Activated naive CD8-positive, alpha-beta T cell treated with anti-CD3 and anti-CD28 coated beads for 36 hours (primary cell): ENCODE measurements at places on chromosomes 3 and 15.

- H3K4me1 ChIP-seq = no peaks in the 10 kb centered on the region
- peaks cover 10% of the 10 kb centered on the region for H3K36me3 ChIP-seq
- DNase-seq = no peak
- H3K4me3 ChIP-seq = no peak overlapping the region
- no peak overlapping the region for H3K27ac ChIP-seq
- H3K27me3 ChIP-seq = no peaks in the 10 kb centered on the region
These were observed 55.2 kb downstream of the NPTN start for GRCh38 chr15:73578026-73578425.

DNA sequence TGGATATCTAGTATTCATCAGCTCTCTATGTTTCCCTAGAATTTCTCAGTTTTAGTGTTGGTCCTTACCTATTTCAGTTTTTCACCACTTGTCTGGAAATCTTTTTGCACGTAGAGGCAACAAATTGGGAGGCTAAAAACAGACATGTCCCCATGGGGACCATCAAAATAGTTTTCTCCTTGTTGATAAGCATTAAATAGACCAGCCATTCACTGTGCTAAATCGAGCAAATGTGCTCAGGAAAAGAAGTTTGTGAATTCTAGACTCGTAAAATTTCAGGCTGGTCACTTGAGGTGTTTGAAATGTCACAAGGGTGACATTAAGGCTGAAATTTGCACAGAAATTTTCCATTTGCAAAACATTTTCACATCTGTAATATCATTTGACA, 102.6 kb downstream of the SPATA16 start:
- no peak for DNase-seq
- no peaks in the 10 kb centered on the region for H3K4me1 ChIP-seq
- no peak overlapping the region for H3K27ac ChIP-seq
- H3K4me3 ChIP-seq = no peak overlapping the region
- H3K36me3 ChIP-seq = no peaks in the 10 kb centered on the region

DNA sequence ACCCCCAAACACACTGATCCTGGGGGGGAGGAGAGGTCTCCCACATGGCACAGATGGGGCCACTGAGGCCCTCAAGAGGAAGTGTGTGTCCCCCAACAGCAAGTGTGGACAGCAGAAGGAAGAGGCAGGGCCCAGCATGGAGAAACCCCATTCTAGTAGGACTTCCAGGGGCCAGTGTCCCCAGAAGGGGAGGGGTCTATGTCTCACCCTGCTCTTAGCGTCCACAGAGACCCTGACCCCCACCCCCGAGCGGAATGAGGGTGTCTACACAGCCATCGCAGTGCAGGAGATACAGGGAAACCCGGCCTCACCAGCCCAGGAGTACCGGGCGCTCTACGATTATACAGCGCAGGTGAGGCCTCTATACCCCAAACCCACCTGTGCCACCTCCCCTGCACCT, 35.3 kb downstream of the TSPAN3 start:
- H3K4me1 ChIP-seq = peaks cover 4% of the 10 kb centered on the region
- no peak overlapping the region for H3K27ac ChIP-seq
- H3K27me3 ChIP-seq = no peaks in the 10 kb centered on the region
- no peak overlapping the region for H3K4me3 ChIP-seq
- H3K36me3 ChIP-seq = peaks cover 33% of the 10 kb centered on the region

- DNase-seq = no peak
- H3K4me3 ChIP-seq = no peak overlapping the region
- peaks cover 20% of the 10 kb centered on the region for H3K4me1 ChIP-seq
- no peaks in the 10 kb centered on the region for H3K27me3 ChIP-seq
These were observed 49.1 kb upstream of the KLF13 start for GRCh38 chr15:31277335-31278060.

DNA sequence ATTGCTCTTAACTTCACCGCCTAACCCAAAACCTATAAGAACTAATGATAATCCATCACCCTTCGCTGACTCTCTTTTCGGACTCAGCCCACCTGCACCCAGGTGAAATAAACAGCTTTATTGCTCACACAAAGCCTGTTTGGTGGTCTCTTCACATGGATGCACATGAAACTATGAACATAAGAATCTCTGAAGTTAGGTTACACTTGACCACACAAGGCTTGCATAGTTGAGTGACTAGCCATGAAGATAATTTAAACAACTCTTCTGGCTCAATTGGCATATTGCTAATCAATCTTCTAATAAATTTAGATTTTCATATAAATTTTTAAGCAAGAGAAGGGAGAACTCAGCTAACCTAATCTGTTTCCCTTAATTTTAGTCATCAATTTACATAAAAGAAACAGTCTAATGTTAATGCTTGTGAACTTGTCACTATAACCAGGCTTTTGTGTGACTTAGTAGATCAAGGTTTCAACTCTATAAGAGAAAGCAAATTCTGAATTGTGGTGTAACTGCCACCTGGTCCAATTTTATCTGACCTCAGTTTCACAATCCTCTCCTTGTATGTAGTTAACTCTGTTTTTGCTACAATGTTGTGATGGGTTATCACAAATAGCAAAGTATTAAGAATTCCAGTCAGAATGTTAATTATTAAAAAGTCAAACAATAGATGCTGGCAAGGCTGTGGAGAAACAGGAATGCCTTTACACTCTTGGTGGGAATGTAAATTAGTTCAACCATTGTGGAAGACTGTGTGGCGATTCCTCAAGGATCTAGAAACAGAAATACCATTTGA, 82.0 kb downstream of the HHLA2 start:
- no peak for DNase-seq
- no peak overlapping the region for H3K27ac ChIP-seq
- H3K36me3 ChIP-seq = no peaks in the 10 kb centered on the region
- no peak overlapping the region for H3K4me3 ChIP-seq
- H3K27me3 ChIP-seq = no peaks in the 10 kb centered on the region
- peaks cover 6% of the 10 kb centered on the region for H3K4me1 ChIP-seq

DNA sequence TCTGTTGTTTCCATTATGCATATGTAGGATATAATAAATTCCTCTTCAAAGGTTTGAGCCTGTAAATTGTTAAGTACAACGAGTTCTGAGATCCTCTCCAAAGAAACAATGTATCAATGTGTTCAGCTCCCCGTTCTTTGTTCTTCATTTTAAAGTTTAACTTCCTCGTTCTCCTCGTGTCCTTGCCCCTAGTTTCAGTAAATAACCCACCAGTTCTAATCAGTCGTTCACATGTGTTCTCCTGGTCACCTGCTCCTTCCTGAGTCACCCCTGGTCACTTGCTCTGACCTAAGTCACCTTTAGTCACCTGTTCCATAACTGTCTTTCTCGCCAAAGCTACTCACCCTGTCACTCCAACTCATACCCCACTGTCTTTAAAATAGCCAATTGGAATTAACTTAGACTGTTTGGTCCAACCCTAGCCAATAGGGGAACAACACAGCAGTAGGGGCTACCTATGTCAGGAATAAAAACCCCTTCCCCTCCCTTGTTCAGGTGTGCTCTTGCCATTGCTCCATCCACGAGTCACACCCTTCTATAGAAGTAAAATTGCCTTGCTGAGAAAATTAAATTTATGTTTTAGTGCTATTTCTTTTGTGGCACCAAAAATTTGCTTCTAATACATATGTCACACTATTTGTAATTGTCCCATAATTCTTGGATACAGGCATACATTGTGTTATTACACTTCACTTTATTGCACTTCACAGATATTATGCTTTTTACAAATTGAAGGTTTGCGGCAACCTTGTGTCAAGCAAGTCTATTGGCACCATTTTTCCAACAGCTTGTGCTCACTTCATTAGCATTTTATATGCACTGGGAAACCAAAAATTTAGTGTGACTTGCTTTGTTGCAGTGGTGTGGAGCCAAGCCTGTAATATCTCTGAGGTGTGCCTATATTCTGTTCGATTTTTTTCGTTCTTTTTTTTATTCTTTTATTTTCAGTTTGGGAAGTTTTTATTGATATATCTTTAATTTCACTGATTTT, 15.3 kb upstream of the MCF2L2 start:
- no peak overlapping the region for H3K27ac ChIP-seq
- no peak for DNase-seq
- H3K27me3 ChIP-seq = peaks cover under 1% of the 10 kb centered on the region
- H3K4me3 ChIP-seq = no peak overlapping the region

- peak overlapping the region; percentile 100 for H3K27ac ChIP-seq
- no peak for DNase-seq
- H3K4me1 ChIP-seq = peaks cover 29% of the 10 kb centered on the region
- H3K36me3 ChIP-seq = peaks cover 33% of the 10 kb centered on the region
These were observed 2.1 kb downstream of the PHC3 start for GRCh38 chr3:170179432-170179831.

- H3K4me3 ChIP-seq = no peak overlapping the region
- H3K27ac ChIP-seq = no peak overlapping the region
- no peaks in the 10 kb centered on the region for H3K36me3 ChIP-seq
- H3K4me1 ChIP-seq = no peaks in the 10 kb centered on the region
- peak; percentile 48 for DNase-seq
These were observed 45.8 kb upstream of the TRA2B start for GRCh38 chr3:185983495-185984141.

DNA sequence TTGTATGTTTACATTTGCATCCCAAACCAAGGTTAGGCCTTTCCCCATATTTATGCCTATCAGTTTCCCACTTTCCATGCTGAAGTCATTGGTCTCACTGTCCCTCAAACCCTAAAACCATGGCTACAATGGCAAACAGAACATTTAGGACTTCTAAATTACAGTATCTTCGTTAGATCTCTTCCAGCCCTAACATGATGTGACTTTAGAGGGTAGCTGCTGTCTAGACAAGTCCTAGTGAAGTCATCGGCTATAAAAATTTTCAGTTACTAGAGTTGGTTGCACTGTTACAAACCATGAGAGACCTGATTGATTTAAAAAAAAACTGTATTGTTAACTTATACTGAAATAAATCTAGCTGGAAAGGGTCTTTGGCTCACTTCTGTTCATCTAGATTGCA, 54.6 kb downstream of the TM4SF4 start:
- H3K27ac ChIP-seq = no peak overlapping the region
- no peak overlapping the region for H3K4me3 ChIP-seq
- H3K27me3 ChIP-seq = peaks cover 6% of the 10 kb centered on the region
- no peak for DNase-seq

- DNase-seq = peak; percentile 86
- H3K27me3 ChIP-seq = no peaks in the 10 kb centered on the region
- peak overlapping the region; percentile 85 for H3K27ac ChIP-seq
- H3K4me3 ChIP-seq = peak overlapping the region; percentile 56
- no peaks in the 10 kb centered on the region for H3K36me3 ChIP-seq
These were observed 15.9 kb downstream of the RPLP1 start for GRCh38 chr15:69468241-69469121.

DNA sequence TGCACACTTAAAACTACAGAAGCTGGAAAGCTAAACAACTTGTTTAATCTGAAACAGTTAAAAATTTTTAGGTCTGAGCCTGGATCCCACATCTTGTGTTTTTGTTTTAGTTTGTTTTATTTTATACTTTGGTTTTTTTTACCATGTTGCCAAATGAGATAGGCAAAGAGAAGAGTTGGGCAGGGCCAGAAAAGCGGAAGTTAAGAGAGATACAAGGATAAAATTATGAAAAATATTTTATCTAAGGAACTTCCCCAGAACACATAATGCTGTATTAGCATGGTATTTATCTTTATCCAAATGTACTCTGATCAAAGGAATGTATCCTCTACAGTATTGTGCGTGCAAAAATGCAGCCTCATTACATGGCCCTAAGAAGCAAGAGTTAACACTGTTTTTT, 50.7 kb downstream of the PROS1 start:
- no peaks in the 10 kb centered on the region for H3K36me3 ChIP-seq
- no peak overlapping the region for H3K4me3 ChIP-seq
- no peaks in the 10 kb centered on the region for H3K4me1 ChIP-seq
- peaks cover 3% of the 10 kb centered on the region for H3K27me3 ChIP-seq
- no peak for DNase-seq

GRCh38 chr3:71906976-71907375, 122.0 kb upstream of the PROK2 start:
- H3K36me3 ChIP-seq = no peaks in the 10 kb centered on the region
- H3K27ac ChIP-seq = no peak overlapping the region
- DNase-seq = no peak
- no peak overlapping the region for H3K4me3 ChIP-seq
- H3K4me1 ChIP-seq = peaks cover 12% of the 10 kb centered on the region

DNA sequence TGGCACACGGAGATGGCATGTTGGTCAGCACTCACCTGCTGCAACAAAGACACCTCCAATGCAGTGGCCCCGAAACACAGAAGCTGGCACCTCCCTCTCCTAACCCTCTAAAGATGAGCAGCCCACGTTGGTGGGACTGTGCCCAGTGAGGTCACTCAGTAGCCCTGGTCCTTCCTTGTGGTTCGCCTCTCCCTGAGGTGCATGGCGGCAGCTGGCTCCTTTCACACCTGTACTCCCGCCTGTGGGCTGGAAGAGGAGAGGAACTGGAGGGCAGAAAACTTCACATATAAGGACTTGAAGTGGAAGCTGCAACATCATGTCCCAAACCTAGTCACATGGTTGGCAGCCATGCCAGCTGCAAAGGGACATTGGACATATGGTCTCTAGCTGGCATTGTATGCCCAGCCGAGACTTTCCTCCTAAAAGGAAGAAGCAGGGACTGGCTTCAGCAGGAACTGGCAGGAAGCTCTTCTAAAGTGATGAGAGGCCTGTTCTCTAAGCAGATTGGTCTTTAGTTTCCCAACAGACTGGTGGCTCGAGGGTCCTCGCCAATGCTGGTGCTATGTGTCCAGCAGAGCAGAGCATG, 10.8 kb upstream of the C3orf22 start:
- H3K4me3 ChIP-seq = no peak overlapping the region
- H3K27ac ChIP-seq = no peak overlapping the region
- DNase-seq = no peak

GRCh38 chr3:132595014-132595413, 2.1 kb upstream of the ACKR4 start:
- H3K4me1 ChIP-seq = peaks cover 4% of the 10 kb centered on the region
- no peak overlapping the region for H3K4me3 ChIP-seq
- no peaks in the 10 kb centered on the region for H3K27me3 ChIP-seq
- DNase-seq = no peak

GRCh38 chr3:36447061-36447460, 66.8 kb downstream of the STAC start:
- H3K27ac ChIP-seq = no peak overlapping the region
- peaks cover 3% of the 10 kb centered on the region for H3K27me3 ChIP-seq
- no peak for DNase-seq
- no peaks in the 10 kb centered on the region for H3K4me1 ChIP-seq

DNA sequence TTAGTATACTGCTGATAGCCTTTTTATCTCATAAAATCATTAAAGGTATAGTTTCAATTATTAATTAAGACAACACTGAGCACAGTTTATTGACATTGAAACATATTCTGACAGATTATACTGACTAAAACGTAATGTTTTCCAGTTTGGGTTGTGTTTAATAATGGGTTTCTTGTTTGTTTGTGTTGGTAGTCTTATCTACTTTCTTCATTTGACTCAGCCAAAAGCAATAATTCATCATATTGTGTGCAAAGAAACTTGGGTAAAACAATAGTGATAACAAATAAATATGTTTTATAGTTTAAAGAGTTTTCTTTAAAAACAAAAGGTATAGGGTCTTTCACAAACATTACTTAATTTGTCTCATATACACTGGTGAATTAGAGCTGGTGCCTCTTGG, 629.2 kb upstream of the AGTR1 start:
- no peaks in the 10 kb centered on the region for H3K4me1 ChIP-seq
- H3K27me3 ChIP-seq = no peaks in the 10 kb centered on the region
- H3K4me3 ChIP-seq = no peak overlapping the region
- DNase-seq = no peak
- H3K36me3 ChIP-seq = no peaks in the 10 kb centered on the region
- no peak overlapping the region for H3K27ac ChIP-seq
